ENCODE measurements at places on chromosomes 11 and 22. TPM values are rescaled to one million over a fixed set of nuclear protein-coding genes. Genes with fewer than 3 reads are reported as not detected.

GRCh38 chr11:128497061-128497775, 90.1 kb downstream of the ETS1 start:
- no peak overlapping the region for H3K4me3 ChIP-seq
- H3K4me1 ChIP-seq, result peaks cover 11% of the 10 kb centered on the region
- H3K36me3 ChIP-seq, result no peaks in the 10 kb centered on the region
- H3K27ac ChIP-seq, result no peak overlapping the region
- DNase-seq, result no peak

The SLC37A2 gene
- 3.3 TPM for total RNA-seq

DNA sequence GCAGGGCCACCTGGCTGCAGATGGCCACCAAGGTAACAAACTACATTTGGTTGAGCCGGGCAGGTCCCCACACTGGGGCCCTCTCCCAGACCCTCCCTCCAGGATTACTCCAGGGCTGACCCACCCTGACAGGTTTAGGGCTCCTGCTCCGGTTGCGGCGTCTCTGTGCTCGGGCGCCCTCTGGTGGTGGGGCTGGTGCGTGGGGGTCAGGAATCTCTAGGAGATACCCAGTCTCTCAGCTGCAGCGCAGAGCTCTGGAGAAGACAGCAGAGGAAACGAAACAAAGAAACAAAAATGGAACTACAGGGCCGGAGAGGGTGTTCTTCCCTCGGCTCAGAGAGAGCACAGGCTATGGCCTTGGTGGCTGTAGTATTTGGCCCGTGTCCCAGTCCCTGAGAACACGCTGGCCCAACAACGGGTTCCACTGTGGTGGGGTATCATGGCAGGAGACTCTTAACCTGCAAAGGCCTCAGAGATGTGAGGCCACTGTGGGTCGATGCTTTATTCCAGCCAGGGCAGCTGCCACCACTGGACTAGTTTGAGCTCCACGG, 2.4 kb downstream of the C11orf96 start:
- peak overlapping the region; percentile 76 for H3K4me3 ChIP-seq
- no peaks in the 10 kb centered on the region for H3K36me3 ChIP-seq
- no peak overlapping the region for H3K27ac ChIP-seq
- peak; percentile 58 for DNase-seq
- peaks cover 12% of the 10 kb centered on the region for H3K4me1 ChIP-seq
- peaks cover 63% of the 10 kb centered on the region for H3K27me3 ChIP-seq

The ZBTB3 gene
- 9.2 TPM for total RNA-seq

DNA sequence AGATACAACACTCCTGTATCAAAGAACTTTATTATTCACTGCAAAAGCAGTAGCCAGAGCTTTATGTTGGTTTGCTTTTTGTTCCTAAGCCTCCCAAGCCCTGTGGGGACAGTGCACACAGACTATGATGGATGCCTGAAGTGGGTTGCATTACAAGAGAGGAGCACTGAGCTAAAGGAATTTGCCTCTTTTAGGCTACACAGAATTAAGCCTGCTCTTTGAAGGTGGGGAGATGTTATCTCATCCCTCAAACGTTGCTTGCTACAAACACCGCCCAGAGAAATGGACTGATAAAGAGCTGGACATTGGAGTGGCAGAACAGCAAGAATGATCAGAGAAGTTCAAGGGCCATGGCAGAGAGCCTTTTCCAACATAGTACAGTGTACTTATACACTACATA, 2.5 kb upstream of the POGLUT3 start:
- peaks cover 12% of the 10 kb centered on the region for H3K4me1 ChIP-seq
- no peak for DNase-seq
- peaks cover 11% of the 10 kb centered on the region for H3K27me3 ChIP-seq

DNA sequence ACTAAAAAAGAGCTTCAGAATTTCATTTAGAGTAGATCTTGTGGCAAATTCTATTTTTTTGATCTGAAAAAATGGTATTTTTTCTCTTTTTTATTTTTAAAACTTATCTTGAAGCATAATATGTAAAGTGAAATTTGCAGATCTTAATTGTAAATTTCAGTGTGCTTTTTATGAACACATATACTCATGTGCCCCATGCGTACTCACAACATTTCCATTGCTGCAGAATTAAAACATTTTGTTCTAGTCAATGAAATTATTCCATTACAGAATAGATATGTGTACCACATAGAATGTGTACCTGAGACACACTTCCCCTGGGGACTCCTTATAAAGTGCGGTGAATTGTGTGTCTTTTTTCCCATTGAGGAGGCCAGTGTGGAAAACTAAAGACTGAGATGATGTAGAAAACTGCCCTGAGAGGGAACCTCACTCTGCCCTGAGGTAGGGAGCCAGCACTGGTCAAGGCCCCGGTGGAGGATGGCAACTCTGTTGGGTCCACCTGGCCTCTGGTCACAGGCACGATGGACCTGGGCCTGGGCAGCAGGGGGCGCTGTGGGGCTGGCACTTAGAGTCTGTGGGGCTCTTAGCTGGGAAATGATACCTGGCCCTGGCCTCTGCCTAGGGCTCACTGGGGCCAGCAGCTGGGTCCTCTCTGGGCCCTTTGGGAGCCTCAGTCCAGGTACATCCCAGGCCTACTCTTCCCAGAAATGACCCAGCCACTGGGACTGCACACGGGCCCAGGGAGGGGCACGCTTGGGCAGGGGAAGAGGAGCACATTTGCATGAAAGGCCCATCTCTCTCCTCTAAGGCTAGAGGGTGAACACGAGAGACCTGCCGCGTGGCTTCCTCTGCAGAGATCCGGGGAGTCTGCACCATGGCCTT, 77.9 kb upstream of the TOP3B start:
- no peaks in the 10 kb centered on the region for H3K36me3 ChIP-seq
- H3K27me3 ChIP-seq, result peaks cover 87% of the 10 kb centered on the region
- H3K27ac ChIP-seq, result no peak overlapping the region
- no peak overlapping the region for H3K4me3 ChIP-seq
- peak; percentile 82 for DNase-seq
- H3K4me1 ChIP-seq, result peaks cover 25% of the 10 kb centered on the region

- DNase-seq, result no peak
- no peaks in the 10 kb centered on the region for H3K4me1 ChIP-seq
- no peaks in the 10 kb centered on the region for H3K36me3 ChIP-seq
- H3K27ac ChIP-seq, result no peak overlapping the region
- no peak overlapping the region for H3K4me3 ChIP-seq
Observed at GRCh38 chr11:55572548-55572947, 620 bp downstream of the OR4C16 start.

The TRIM48 gene
- total RNA-seq, result not detected

DNA sequence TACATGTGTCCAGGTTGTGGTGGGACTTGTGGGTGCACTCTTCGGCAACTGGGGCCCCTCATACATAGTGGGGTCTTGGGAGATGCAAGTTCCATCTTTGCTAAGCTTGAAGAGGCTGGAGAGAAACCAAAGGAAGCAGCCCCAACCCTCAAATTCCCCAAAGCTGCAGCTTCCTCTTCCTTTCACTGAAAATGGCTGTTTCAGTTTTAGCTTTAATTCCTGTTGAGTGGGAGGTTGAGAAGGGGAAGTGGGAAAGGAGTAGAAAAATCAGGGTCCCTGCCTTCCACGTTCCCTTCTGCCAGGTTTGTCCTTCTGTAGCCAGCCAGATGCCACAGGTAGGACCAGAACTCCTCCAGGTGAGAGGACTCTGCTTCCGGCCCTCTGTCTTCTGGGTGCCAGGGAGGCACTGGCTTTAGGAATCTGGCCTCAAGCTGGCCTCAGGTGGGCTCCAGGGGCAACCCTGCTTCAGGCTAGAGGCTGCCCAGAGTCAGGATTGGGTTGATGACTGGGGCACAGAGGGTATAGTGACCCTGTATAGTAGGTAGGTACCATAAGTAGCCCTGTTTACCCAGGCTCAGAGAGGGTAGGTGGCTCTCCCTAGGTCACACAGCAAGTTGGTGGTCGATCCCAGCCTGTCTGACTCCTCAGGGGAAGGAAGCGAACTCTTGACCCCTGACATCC, 16.2 kb downstream of the P2RY6 start:
- peaks cover 13% of the 10 kb centered on the region for H3K4me1 ChIP-seq
- H3K36me3 ChIP-seq, result no peaks in the 10 kb centered on the region
- H3K27ac ChIP-seq, result no peak overlapping the region
- no peaks in the 10 kb centered on the region for H3K27me3 ChIP-seq
- no peak for DNase-seq

The CPT1B gene
- 49.6 TPM for total RNA-seq

The OR9I1 gene
- total RNA-seq, result not detected

The BAIAP2L2 gene
- 2.6 TPM for total RNA-seq

The TCN1 gene
- total RNA-seq, result not detected

The KLHL35 gene
- total RNA-seq, result 1.5 TPM

DNA sequence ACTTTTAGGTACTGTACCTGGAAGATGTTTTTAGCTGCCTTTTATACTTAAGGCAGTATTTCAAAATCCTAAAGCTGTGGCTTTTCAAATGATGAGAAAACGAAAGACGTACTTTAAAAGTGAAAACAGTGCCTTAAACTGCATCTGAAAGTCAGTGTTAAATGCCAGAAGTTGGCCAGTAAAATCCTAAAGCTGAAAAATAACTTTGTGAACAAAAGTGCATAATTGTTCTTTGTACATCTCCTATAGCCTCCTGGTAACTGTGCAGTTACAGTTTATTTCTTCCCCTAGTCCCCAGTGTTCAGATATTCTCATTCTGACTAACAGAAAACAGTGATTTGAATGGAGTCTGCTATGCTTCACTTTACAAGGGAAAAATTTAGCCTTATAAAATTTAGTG, 6.8 kb downstream of the EED start:
- peaks cover 23% of the 10 kb centered on the region for H3K4me1 ChIP-seq
- no peak overlapping the region for H3K27ac ChIP-seq
- no peak overlapping the region for H3K4me3 ChIP-seq
- peaks cover 3% of the 10 kb centered on the region for H3K36me3 ChIP-seq

The SIK2 gene
- total RNA-seq, result 16.3 TPM

The VSTM5 gene
- total RNA-seq, result 0.37 TPM

DNA sequence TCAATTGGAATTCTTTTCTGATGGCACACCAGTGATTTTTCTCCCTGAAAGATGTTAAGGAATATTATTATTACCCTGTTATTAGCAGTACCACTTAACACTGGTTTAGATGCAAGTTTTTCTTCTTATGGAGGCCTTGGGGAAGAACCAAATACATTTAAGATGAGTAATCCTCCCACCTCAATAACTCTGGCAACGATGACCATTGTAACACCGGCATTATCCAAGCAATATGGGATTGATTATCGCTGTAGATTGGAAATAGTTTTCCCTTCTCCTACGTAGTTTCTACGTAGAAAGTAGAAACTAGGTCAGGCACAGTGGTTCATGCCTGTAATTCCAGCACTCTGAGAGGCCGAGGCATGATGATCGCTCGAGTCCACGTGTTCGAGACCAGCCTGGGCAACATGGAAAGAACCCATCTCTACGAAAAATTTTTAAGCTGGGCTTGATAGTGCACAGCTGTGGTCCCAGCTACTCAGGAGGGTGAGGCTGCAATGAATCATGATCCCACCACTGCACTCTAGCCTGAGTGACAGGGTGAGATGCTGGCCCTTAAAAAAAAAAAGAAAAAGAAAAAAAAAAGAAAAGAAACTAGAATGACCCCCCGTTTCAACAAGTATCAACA, 45.5 kb downstream of the PACSIN2 start:
- H3K27me3 ChIP-seq, result no peaks in the 10 kb centered on the region
- no peak for DNase-seq
- no peaks in the 10 kb centered on the region for H3K36me3 ChIP-seq
- H3K4me1 ChIP-seq, result peaks cover 12% of the 10 kb centered on the region

The JHY gene
- total RNA-seq, result 0.69 TPM

The C11orf86 gene
- not detected for total RNA-seq

GRCh38 chr11:128179512-128179911, 407.8 kb downstream of the ETS1 start:
- H3K4me3 ChIP-seq, result no peak overlapping the region
- no peaks in the 10 kb centered on the region for H3K4me1 ChIP-seq
- DNase-seq, result no peak
- no peaks in the 10 kb centered on the region for H3K27me3 ChIP-seq
- H3K36me3 ChIP-seq, result no peaks in the 10 kb centered on the region

DNA sequence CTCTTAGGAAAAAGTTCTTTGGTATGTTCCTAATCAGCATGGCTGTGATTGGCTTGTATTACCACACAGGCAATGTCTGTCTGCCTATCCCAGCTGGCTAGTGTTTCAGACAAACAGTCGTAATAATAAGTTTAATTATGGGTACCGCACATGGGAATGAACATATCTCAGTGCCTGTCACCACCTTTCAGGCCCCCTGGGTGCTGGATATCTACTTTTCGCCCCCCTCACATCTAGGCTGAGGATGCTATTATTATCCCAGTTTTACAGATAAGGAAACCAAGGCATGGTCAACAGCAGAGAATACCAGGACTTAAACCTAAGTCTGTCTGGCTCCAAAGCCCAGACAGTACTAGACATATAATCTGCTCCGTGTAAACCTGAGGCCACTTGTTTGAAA, 174.8 kb downstream of the SPON1 start:
- no peak for DNase-seq
- no peak overlapping the region for H3K4me3 ChIP-seq
- H3K27me3 ChIP-seq, result no peaks in the 10 kb centered on the region
- no peaks in the 10 kb centered on the region for H3K4me1 ChIP-seq
- H3K27ac ChIP-seq, result no peak overlapping the region

The TSPAN18 gene
- total RNA-seq, result 33.0 TPM

- no peaks in the 10 kb centered on the region for H3K27me3 ChIP-seq
- no peak overlapping the region for H3K4me3 ChIP-seq
- H3K4me1 ChIP-seq, result peaks cover 6% of the 10 kb centered on the region
- DNase-seq, result peak; percentile 63
- H3K36me3 ChIP-seq, result no peaks in the 10 kb centered on the region
Observed at GRCh38 chr11:9606809-9607510, 33.5 kb downstream of the WEE1 start.

DNA sequence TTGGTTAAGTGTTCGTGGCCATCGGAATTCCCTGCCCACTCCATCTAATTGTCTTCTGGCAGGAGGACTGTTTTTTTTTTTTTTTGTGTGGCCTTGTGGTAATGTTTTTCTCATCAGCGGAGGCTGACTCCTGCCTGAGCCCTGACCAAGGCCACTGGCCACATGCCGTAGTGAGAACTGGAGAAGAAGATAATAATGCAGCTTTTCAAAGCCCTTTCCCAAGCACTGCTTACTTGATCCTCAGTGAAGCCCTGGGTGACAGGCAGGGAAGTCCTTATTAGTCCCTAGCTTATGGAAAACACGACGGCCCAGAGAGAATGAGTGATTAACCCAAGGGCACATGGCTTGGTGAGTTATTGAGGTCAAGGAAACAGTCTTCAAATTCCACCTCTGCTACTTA, 71.2 kb downstream of the ADM start:
- DNase-seq, result no peak
- H3K4me1 ChIP-seq, result no peaks in the 10 kb centered on the region
- no peak overlapping the region for H3K4me3 ChIP-seq
- H3K27me3 ChIP-seq, result no peaks in the 10 kb centered on the region

- DNase-seq, result no peak
- H3K4me1 ChIP-seq, result no peaks in the 10 kb centered on the region
- no peaks in the 10 kb centered on the region for H3K27me3 ChIP-seq
- no peak overlapping the region for H3K27ac ChIP-seq
Observed at GRCh38 chr22:34354071-34354817, 434.0 kb upstream of the LARGE1 start.
